ENCODE measurements at places on chromosomes 6 and 20.
A peak's percentile ranks its signal among the peaks of the same experiment; 100 is the strongest.

DNA sequence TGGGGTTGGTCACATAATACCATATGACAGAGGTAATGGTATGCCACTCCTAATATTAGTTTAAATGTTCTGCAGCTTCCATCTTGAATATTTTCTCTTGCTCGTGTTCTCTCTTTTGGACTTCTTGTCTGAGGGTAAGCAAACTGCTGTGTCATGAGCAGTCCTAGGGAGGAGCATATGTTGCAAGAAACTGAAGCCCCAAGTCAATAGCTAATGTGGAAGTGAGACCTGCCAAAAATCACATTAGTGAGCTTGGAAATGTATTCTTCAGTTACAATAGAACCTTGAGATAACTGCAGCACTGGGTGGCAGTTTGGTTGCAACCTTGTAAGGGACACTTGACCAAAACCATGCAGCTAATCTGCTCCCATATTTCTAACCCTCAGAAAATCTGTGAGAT, 178.2 kb upstream of the IMPG1 start:
- DNase-seq, result no peak

DNA sequence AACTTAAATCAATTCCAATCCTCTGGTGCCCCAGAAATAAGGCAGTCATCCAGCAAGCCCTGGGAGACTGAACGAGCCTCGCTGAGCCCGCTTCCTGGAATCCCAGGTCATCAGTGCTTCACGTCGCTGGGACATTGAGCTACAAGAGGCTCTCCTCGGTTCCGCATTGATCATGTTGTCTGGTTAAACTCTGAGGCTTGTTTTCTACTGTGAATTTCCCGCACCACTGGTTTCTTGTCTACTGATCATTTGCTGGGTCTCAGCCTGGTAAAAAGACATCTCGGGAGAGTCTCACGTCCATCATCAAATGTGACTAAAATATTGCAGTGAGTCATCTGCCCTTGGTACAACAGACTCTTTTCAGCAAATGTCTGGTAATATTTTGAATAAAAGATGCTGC, 569.2 kb downstream of the QKI start:
- DNase-seq, result no peak

GRCh38 chr6:39897698-39898097, 36.6 kb downstream of the MOCS1 start:
- no peak for DNase-seq

DNA sequence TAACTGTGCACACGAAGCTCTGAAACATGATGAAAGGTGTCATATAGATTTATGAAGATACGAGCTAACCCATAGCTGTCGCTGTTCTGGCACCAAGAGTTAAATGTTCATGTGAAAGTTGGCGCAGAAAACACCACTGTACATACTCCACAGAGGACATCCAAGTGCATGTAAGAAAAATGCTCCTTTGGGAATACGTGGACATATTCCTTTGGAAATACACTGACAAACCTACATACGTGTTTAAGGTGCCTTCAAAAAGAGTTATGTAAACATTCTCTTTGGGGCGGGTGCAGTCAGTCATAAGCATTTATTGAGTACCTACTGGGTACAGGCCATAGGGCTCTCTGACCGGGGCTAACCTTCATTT, 723 bp upstream of the ARID1B start:
- DNase-seq, result peak; percentile 56

GRCh38 chr6:13303668-13304017, 24.7 kb downstream of the TBC1D7 start:
- DNase-seq, result peak; percentile 34

DNA sequence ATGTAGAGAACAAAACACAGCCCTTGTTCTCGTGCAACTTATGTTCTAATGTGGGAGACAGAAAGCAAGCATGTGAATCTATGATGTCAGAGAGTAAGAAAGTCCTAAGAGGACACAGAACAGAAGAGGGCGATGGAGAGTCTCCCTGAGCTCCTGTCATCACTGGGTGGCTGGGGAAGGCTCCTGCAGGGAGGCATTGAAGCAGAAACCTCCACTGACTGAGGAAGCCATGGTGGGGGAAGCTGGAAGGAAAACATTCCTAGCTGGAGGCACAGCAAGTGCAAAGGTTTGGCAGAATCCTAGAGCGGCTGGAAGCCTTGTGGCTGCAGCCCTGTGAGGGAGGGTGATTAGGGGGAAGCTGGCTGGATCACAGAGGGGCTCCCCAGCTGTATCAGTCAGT, 248.0 kb downstream of the CDH26 start:
- DNase-seq, result no peak

DNA sequence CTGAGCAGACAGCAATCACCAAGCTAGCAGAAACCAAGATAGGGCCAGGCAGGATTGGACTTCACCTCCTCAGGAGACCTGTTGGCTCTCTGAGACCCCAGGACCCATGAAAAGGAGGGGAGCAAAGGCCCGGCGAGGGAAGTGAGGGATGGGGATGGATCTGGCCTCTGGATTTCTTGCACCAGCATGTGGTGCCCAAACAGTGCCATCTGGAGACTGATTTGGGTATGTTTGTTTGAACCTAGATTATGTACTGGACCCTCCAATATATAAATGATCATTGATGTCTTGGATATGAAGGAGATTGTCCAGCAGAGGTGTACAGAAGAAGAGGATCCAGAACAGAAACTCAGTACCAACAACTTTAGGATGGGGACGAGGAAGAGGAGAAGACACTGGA, 83.4 kb upstream of the LY86 start:
- no peak for DNase-seq

DNA sequence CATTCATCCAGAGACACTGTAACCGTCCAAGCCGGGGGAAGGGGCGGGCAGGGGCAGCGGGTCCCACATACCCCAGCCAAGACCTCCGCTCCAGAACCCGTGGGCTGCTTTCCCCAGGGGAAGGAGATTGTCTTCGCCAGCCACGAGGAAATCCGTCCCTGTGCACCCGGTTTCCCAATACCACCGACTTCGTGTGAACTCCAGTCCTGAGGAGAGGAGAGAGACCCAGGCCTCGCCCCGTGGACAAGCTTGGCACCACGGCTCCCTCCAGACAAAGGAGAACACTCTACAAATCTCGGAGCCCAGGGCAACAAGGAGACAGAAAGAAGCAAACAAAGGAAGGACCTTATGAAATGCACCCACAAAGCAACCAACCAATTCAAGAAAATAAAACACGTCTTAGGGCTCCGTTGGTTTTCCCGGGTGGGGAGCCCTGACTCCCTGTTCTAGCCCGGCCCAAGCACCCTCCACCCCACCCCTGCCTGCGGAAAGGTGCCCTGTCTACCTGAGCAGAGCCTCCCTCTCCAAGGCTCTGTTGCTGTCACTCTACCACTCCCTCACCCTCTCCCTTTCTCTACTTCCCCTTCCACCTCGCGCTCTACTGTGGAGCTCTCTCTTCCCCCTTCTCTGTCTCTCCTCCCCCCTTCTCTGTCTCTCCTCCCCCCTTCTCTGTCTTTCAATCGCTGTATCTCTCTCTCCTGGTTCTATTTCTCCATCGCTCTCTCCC, 1382.8 kb upstream of the DEFB115 start:
- no peak for DNase-seq

- DNase-seq, result no peak
Observed at GRCh38 chr6:135088281-135088680, 33.7 kb upstream of the HBS1L start.

- DNase-seq, result peak; percentile 46
Observed at GRCh38 chr6:14660806-14661579, 543.4 kb downstream of the CD83 start.

DNA sequence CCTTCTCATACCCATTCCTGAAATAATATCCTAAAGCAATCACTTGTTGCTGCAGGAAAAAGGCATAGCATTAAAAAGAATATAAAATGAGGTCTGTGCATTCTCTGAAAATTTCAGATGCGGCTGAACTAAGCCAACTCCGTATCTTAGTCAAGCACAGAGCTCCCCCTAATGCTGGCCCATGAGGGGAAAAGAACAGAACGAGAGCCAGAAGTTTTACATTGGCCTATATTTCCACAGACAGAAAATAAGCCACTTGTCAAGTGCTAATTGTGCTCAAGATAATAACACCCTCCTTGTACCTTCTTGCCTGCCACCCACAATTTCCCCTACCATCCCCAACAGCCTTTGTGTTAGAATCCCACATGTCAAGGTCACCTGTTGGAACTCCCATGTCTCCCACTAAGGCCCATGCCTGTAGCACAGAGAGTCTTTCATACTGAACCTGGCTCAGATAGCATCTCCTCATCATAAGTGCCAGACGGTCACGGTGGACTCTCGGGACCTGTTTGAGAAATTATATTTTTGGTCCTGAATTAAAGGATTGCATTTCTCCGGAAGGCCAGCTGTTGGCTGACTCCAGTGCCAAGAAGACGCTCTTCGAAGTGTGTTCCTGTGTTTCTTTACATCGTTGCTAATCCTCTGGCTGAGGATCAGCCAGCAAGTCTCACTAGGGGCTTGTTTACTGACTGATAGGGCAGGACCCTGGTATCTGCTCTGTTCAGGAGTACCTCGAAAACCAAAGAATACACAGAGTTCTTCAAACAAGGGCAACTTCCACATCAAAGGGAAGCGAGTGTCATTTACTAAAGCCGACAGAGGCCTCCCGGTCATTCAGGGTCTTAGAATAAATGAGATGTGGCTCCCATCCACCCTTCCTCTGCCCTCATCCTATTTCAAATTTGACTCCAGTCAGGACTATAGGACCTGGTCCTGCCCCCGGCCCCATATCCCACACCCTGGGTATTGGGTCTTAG, 183.4 kb upstream of the FBXL4 start:
- DNase-seq, result no peak

GRCh38 chr20:40283689-40284088, 405.3 kb downstream of the MAFB start:
- DNase-seq, result no peak

- DNase-seq, result no peak
Observed at GRCh38 chr6:112041535-112041934, 12.4 kb upstream of the CCN6 start.

- no peak for DNase-seq
Observed at GRCh38 chr20:20065361-20065760, 13.0 kb downstream of the CFAP61 start.

DNA sequence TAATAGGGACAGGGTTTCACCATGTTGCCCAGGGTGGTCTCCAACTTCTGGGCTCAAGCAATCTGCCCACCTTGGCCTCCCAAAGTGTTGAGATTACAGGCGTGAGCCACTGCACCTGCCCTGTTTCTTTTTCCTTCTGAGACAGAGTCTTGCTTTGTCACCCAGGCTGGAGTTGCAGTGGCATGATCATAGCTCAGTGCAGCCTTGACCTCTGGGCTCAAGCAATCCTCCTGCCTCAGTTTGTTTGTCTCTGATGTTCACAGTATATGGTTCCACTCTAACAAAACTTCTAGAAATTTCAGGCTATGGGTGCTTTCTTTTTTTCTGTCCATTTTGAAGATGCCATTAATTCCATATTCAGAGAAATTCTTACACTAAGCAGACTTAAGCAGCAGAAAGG, 33.1 kb downstream of the NDRG3 start:
- no peak for DNase-seq

GRCh38 chr6:107560657-107561056, 70.7 kb downstream of the SOBP start:
- no peak for DNase-seq

GRCh38 chr20:46777331-46777730, 67.9 kb downstream of the SLC2A10 start:
- no peak for DNase-seq

GRCh38 chr20:44734938-44735337, 10.7 kb upstream of the KCNK15 start:
- DNase-seq, result no peak

DNA sequence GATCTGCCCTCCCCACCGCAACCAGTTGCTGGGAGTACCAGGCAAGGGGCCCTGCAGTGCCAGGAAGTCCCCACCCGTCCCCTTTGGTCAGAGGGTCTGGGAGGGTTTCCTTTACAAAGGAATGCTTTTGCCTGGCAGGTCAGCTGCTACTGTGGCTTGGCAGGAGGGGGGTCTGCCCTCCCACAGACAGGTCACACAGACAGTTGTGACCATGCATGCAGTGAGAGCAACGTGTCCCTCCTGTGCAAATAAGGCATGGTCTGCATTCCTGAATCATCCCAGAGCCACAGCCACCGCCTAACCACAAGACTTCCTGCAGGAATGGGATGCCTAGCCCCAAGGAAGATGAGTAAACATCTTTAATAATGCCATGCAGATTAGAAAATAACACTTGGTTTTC, 439 bp upstream of the F13A1 start:
- DNase-seq, result no peak

- peak; percentile 79 for DNase-seq
Observed at GRCh38 chr20:3781153-3781910, at the start of gene SPEF1. Gene SPEF1, minus strand, starts transcription at chr20:3781448. Its CDS starts 161 bp downstream, at chr20:3781287.

GRCh38 chr6:93423542-93423941, 4.2 kb upstream of the EPHA7 start:
- no peak for DNase-seq

- DNase-seq, result no peak
Observed at GRCh38 chr6:31152781-31153180, 4.8 kb downstream of the CCHCR1 start.

DNA sequence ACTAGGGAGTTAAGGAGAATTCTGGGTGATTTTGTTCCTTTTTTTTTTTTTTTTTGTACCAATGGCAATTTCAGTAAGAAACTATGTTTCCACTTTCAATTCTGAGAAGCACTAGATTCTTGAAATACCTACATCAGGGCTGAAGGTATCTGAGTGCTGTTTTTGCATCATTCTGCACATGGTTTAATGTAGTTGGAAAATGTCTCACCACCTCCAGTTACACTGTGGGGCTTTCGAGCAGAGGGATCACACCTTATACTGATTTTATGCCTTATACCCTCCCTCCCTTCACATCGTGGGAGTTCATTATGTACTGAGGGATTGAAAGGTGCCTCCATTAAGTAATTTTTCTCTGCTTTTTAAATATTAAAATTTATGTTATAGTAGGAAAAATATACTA, 144.8 kb downstream of the KLHL32 start:
- DNase-seq, result no peak

DNA sequence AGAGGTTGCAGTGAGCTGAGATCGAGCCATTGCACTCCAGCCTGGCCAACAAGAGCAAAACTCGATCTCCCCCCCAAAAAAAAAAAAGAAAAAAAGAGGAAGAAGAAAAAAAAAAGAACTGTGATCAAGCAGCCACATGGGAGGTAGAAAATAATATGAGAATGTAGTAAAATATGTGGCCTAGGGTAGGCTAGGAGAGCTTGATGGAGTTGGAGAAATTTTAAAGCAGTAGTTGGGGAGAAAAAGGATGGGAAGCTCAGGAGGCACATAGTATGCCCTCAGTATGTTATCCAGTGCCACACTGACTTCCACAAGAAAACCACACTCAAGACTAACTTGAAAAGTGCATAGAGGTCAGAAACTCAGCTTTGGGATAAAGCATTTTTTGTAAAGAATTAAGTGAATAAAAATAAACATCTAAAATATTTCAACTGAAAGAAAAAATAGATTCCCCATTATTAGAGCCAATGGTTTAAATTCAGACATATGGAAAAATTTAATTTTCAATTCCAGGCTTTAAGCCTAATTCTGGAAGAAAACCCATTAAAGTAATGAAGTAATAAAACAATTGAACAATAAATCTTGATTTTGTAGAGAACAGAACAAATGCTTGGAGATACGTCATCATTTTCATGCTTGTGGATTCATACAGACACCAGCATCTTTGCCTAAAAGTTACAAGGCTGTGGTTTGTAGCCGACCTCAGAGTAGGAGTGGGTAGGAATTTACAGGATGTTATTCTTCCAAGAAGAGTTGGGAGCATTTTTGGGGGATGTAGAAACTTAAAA, 34.7 kb downstream of the PLEKHG1 start:
- DNase-seq, result no peak

- DNase-seq, result no peak
Observed at GRCh38 chr6:124546601-124547000, 415.6 kb upstream of the RNF217 start.
